Putamen (tissue), 1 donor: ENCODE measurements at places on chromosomes 3 and 15.

- DNase-seq: peak; percentile 34
Measured at GRCh38 chr15:84982301-84982920, 755 bp downstream of the PDE8A start.

DNA sequence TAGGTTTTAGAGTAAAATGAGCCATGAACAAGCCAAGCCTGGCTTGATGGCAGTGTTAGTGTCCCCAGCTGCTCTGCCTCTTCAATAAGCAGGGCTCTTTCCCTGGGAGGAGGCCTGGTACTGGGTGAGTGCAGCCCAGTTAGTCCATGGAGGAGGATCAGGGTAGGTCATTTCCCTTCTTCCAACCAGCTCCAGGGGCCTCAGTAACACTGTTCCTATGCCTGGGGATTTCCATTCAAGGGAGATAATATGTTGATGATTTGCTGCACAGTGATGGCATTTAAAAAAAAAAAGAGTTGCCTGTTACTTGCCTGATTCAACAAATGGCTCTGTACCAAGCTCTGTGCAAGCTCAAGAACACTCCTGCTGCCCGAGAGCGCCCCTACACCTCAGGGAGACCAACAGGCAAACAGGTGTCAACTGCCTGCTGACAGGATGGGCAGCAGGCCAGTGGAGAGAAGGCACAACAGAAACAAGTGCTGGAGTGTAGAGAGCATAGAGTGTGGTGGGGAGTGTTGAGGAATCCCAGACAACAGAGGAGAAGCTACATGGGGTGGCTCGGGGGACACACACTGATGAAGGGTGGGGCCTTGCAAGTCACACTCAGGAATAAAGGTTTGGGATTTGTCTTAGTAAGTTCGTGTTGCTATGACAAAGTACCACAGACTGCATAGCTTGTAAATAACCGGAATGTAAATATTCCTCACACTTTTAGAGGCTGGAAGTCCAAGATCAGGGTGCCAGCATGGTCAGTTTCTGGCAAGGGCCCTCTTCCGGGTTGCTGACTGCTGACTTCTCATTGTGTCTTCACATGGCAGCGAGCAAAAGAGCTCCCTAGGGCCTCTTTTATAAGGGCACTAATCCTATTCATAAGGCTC, 78.6 kb upstream of the PXYLP1 start:
- DNase-seq: no peak

DNA sequence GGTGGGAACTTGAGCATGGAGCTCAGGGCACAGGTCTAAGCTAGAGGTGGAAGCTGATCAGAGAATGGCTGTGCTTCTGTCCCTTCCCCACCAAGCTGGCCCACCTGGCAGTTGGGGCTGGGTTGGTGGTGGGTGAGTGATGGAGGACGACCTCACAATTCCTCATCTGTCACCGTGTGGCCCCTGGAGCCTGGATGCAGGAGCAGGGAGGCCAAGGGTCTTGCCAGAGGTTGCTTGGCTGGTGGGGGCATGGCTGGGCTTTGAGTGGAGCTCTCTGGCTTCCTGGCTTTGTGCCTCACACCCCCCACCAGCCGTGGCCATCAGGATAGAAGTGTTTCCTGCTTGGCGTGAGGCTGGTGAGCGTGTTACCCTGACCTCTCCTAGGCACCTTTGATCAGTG, 36.0 kb downstream of the FBLN2 start:
- DNase-seq: no peak

GRCh38 chr3:169071003-169071402, 592.5 kb downstream of the MECOM start:
- DNase-seq: no peak

DNA sequence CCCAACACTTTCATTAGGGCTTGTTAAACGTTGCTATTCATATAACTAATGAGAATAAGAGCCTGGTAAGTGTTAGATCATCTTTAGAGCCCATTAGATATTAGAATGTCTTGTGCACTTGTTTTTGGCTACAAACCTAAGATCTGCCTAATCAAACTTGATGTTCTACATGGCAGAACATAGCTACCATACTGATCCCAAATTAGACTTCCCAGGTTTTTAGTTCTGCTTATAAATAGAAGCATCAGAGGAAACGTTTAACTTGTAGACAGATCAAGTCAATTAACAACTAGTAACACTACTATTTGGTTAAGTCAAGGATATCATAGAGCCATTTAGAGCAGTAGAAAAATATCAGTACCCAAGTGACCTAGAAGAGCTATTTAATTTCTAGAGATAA, 11.7 kb upstream of the KPNA4 start:
- DNase-seq: no peak

DNA sequence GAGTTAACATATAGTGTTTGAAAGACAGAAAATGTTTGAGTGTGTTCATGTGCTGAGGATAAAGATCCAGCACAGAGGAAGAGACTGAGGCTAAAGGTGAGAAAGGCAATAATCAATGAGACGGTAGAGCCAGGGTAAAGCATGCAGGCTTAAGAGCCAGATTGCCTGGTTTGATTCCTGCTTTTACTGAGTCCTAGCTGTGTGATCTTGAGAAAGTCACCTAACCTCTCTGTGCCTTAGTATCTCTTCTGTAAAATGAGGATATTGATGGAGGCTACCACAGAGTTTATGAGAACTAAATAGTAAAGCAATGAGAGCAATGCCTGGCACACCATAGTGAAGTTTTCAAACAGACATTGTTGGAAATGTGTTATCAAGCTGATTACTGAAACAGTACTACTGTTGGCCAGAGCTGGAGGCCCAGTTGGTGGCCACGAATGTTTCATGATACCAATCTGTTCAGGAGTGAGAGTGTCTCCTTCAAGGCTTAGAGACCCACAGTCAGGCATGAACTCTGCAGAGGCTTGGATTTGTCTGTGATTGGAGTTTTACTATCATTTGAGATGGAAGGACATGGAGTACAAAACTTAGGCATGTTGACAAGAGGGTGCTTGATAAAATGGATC, 26.8 kb downstream of the IL16 start:
- DNase-seq: no peak

- DNase-seq: no peak
Measured at GRCh38 chr15:99143655-99144610, 39.1 kb downstream of the SYNM start.

GRCh38 chr3:94292151-94292550, 229.3 kb downstream of the NSUN3 start:
- DNase-seq: no peak

GRCh38 chr15:64461721-64462162, 1.4 kb downstream of the ZNF609 start:
- DNase-seq: peak; percentile 44

GRCh38 chr3:71579326-71579934, 4.1 kb downstream of the FOXP1 start:
- DNase-seq: no peak

DNA sequence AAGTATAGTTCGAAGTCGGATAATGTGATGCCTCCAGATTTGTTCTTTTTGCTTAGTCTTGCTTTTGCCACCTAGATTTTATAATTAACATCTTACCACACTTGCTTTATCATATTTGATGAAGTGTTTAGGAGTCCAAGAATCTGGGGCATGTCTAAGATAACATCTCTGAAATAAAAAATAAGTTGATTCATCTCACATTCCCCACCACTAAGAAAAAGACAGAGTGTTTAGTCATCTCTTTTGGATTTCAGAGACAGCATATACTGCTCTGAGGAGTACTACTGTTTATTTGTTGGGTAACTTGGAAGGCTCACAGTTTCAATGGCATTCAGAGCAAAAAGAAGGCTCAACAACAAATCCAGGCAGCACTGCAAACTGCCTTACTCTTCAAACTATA, 324.2 kb upstream of the ATP11B start:
- DNase-seq: no peak

GRCh38 chr3:127053979-127054378, 71.1 kb downstream of the PLXNA1 start:
- no peak for DNase-seq

GRCh38 chr3:4906107-4906621, 73.1 kb upstream of the BHLHE40 start:
- no peak for DNase-seq

GRCh38 chr3:140584549-140584948, 93.3 kb upstream of the TRIM42 start:
- no peak for DNase-seq

DNA sequence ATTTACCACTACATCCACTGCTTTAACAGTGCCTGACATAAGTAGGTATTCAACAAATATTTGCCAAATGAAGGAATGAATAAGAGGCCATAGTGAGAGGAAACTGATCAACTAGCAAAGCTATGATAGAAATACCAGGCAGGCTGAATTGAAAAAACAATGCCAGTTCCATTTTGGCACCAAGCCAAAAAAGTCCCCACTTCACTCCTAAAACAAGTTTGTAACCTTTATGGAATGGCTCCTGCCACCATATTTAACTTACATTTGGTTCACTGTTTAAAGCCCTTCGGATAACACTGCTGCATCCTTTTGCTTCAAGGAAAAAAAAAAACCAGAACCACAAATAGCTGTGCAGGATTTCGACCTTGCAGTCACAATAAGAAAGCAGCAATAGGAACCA, 166.1 kb downstream of the FRMD5 start:
- no peak for DNase-seq

DNA sequence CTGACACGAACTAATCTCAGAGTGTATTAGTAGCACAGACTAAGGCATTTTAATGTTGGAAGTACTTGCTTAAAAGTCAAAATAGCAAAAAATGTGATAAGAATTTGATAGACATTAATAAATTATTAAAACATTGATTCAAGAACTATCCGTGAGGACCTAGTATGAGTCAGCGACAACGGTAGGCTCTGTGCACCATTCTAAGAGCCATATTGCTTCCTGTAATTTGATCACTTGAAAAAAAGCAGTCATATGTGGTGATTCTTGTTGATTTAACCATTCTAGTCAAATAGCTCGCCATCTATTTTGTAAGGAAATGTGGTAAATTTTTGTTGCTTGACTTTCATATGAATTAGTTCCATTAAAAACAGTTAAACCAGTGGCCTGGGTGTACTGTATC, 534.9 kb upstream of the ARRDC4 start:
- no peak for DNase-seq

GRCh38 chr3:15585111-15585845, 16.1 kb downstream of the HACL1 start:
- peak; percentile 12 for DNase-seq

- DNase-seq: no peak
Measured at GRCh38 chr3:16916840-16917239, 32.1 kb downstream of the PLCL2 start.

- DNase-seq: no peak
Measured at GRCh38 chr3:57158813-57159738, 6.1 kb downstream of the IL17RD start.

- no peak for DNase-seq
Measured at GRCh38 chr3:150771600-150771999, 8.6 kb upstream of the SIAH2 start.

DNA sequence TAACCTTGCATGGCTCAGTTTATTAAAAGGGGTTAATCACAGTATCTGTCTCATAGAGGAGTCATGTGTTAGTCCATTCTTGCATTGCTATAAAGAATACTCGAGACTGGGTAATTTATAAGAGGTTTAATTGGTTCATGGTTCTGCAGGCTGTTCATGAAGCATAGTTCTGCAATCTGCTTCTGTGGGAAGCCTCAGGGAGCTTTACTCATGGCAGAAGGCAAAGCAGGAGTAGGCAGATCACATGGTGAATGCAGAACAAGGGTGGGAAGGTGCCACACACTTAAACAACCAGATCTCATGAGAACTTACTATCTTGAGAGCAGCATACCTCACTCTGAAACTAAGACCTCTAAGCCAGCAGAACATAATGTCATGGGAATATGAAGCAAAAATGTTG, 42.2 kb upstream of the PTX3 start:
- DNase-seq: no peak

DNA sequence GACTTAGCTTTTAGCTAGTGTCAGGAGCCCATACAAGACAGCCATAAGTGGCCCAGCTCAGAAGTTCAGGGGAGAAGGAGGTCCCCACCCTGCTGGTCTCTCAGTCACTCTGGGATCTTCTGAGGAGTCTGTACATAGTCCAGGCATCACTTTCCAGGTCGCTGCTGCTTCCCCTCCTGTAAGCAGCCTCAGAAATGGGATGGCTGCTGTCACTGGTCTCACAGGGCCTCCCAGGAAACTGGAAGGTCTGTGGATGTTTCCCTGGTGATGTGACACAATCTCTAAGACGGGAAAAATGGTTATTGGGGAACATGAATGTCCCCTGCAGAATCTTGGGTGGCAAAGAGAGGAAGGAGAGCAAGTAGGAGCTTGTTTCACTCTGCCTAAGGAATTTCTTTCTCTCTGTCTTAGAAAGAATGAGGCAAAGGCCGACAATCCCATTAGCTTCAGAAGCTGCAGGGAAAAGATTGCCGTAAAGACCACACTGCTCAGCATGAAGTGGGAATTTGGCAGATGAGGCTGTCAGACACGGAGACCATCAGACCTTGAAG, 43.2 kb upstream of the TNFAIP8L3 start:
- no peak for DNase-seq

DNA sequence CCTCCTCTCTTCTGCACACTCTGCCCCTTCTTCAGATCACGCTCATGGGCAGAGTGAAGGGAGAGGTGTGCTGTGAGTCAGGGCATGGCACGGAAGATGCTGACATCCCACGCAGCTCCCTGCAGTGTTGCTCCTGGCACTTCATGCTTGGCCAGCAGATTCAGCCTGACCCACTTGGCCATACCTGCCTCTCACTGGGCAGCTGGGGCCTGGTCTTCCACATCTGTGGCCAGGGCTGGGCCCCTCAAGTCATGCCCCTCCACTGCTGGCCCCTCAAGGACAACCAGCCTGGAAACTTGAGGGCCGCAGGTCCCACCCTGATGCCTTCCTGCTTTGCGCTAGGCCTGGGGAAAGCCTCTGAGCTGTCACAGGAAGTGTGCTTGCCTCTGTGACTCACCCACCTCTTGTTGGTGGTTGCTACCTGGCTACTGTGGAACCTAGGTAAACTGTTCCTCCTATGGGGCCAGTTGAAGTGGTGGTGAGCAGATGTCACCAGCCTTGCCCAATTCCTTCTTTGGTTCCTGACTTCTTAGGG, 48.7 kb downstream of the BSN start:
- DNase-seq: no peak

DNA sequence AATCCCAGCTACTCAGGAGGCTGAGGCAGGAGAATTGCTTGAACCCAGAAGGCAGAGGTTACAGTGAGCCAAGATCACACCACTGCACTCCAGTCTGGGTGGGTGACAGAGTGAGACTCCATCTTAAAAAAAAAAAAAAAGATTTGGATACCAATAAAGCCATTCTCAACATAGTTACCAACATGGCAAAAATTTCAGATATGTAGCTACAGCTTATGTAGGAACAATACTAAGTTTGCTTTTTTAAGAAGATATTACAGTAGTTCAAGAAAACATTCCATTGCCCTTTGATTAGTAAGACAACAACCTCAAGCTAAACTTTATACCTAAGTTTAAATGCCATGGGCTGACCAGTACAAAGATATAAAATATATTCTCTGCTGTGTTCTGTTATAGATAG, 34.4 kb downstream of the ZNF106 start:
- no peak for DNase-seq

GRCh38 chr15:34436956-34437442, 609 bp downstream of the GOLGA8A start:
- no peak for DNase-seq

- DNase-seq: no peak
Measured at GRCh38 chr3:69231929-69232440, 109.6 kb upstream of the LMOD3 start.

GRCh38 chr3:49278548-49278947, 1.5 kb upstream of the C3orf62 start:
- no peak for DNase-seq

GRCh38 chr15:92772061-92772460, 116.5 kb upstream of the FAM174B start:
- DNase-seq: no peak

GRCh38 chr3:84108442-84108971, 850.3 kb upstream of the CADM2 start:
- DNase-seq: peak; percentile 76
